ENCODE measurements at places on chromosomes 7 and 10.

DNA sequence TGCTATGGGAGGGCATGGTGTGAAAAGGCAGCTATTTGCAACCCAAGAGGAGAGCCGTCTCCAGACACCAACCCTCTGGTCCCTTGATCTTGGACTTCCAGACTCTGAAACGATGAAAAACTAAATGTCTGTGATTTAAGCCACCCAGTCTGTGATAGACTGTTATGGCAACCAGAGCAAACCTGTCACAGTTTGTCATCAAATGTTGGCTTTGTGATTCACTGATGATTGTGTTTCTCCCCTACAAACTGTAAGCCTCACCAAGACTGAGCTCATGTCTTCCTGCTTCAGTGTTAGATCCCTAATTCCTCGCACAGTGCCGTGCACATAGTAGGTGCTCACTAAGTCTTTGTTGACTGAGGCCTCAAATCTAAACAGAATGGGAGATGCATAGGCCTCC is 224.6 kb upstream of the PITRM1 start:
- no peak for DNase-seq

DNA sequence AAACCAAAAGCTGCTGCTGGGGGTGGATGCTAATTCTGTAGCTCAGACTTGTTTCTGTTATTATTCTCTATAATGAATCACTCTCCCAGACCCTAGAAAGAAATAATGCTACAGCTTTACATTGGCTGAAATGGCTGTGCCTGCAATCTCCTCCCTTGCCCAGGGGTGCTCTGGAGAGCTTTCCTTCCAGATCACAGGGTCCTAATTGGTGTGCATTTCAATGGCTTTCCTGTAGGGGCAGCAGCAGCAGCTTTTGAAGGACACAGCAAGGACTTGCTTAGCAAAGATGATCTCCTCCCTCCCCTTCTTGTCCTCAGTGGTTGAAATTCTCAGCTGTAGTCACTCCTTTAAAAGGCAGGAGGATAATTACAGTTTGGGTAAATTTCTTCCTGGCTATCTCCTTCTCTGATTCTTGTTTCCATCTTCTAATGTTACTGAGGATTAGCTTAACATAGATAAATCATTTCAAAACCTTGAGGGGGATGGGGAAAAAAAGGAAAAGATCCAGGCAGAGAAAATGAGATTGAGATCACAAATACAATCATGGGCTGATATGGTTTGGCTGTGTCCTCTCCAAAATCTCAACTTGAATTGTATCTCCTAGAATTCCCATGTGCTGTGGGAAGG is 120.2 kb upstream of the CTTNBP2 start:
- no peak for DNase-seq

GRCh38 chr10:85614566-85614965 is 752.0 kb downstream of the GRID1 start:
- no peak for DNase-seq

GRCh38 chr7:79504607-79505389 is 51.3 kb upstream of the MAGI2 start:
- peak; percentile 12 for DNase-seq

GRCh38 chr7:149850007-149850594 is 11.9 kb downstream of the ZNF862 start:
- no peak for DNase-seq

DNA sequence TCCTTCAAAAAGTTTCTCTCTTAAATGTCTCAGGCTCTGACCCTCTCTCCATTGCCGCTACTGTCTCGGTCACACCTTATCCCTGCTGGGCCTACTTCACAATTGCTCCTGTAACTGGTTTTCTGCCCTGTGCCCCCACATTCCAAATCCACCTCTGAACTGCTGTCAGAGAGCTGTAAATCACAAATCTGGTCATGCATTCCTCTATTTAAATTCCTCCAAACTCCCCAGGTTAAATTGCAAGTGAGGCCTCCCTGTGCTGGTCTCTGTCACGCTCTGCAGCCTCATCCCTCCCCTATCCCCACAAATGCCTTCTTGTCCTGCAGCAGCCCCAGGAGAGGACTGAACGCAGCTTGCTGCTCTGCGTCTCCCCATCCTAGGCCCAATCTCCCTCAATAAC is 40.4 kb upstream of the CDCA7L start:
- no peak for DNase-seq

DNA sequence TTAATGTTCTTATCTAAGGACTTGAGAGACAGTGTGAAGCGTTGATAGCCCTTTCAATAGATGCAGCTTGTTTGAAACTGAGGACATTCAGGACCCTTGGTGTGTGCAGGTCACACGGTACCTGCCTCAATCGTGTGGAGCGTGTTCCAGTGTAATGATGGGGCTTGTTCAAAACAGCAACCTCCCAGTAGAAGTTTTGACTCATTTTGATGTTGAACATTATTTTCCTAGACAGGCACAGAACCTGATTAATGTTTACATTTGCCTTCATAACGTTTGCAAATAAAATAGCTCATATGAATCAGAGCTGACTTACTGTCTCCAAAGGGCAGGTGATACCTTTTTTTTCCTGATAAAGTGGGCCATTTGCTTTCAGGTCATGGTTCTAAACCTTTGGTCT is 21.3 kb downstream of the RBM17 start:
- no peak for DNase-seq

- peak; percentile 26 for DNase-seq
These were observed 575.6 kb downstream of the ARL4A start for GRCh38 chr7:13262929-13263530.

DNA sequence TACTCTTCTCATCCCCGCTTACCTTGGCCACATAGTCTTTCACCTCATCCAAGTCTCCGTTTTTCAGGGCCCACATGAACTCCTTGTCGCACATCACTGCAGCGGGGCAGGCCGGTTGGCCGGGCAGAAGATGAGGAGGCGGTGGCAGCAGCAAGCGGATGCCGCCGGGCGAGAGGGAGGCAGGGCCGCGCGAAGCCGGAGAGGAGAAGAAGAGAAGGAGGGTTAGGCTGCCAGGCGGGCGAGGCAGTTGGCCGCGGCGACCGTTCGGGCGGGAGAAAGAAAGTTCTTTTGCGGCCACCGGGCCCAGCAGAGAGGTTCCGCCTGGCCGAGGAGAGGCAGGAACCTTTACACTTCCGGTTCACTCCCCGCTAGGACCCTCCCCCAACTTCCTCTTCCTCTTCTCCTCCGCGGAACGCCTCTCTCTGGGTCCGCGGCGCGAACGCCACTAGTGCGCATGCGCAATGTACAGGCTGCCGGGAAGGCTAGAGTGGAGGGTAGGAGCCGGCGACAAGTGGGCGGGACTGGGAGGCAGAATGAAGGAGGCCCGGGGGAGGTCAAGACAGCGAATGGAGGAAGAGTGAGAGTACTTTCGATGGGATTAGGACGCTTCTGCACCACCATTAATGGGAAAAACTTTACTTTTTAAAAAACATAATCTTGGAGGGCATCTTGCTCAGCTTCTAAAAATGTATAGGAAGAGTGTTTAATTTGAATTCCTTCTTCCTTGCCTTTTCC is at the start of gene MTPN:
TSS of gene MTPN (minus strand) at position 353 of the 735 bp plus-strand sequence. CDS start at position 94, 259 bp downstream.
- peak; percentile 94 for DNase-seq

DNA sequence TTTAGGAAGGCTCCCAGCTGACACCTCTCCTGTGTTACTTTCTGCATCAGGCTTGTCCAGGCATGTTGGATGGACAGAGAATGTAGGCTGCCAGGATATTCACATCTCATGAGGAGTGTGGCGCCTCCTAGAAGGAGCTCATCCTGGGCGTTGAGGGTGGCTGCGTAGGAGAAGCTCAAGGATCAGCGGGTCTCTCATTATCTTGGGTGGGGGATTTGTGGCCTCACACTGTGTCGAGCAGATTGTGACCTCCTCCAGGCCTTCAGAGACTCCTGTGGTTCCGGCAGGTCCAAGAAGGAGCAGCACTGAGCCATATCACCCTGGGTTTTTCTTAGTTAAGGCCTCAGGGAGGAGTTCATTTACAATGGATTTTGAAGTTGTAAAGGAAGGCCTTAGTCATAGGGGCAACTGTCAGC is 8.7 kb upstream of the COBL start:
- DNase-seq = no peak

- DNase-seq = no peak
These were observed 27.1 kb upstream of the GJD4 start for GRCh38 chr10:35577926-35578617.
